ENCODE measurements at places on chromosomes 12 and 14.

DNA sequence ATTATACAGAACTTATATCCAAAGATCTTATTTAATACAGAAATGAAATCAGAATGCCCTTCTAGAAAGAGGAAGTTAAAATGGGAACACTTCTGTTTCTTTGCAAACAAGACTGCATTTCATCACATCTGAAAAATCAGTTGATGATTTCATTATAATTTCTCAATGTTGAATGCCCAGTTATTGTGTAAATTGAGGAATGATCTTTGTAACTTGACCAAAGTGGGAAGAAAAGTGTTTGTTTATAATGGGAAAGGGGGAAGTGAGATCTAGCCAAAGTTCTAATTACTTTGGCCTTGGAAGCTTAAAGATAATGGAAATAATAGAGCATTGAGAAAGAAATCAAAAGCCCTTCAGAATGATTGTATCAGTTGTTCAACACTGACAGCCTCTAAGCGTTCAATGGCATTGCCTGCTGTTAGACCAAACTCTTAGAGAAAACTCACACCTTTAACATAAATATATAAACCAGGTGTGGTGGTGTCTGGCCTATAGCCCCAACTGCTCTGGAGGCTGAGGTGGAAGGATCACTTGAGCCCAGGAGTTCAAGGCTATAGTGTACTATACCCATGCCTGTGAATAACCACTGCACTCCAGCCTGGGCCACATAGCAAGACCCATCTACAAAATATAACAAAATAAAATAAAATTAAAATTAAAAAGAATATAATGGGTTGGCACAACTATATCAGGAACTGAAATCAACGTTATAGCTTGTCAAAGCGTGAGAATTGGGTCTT, 9.9 kb upstream of the LYZ start:
- DNase-seq, result no peak

DNA sequence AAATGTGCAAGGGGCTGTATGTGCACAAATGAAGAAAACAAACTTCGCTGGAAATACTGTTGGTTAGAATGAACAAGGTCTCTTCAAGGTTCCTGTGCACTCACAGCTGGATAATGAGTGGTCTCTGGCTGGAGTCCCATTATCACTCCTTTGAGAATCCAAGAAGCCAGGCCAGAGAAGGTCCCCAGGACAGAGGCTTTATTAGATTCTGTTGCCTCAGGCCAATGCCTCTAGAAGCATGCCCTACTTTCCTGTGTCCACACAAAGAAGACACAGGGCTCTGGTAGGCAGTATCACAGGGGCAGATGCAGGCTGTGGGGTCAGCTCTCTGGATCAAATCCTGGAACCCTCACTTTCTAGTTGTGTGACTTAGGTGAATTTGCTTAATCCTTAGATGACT, 384.7 kb downstream of the GRIN2B start:
- no peak for DNase-seq

DNA sequence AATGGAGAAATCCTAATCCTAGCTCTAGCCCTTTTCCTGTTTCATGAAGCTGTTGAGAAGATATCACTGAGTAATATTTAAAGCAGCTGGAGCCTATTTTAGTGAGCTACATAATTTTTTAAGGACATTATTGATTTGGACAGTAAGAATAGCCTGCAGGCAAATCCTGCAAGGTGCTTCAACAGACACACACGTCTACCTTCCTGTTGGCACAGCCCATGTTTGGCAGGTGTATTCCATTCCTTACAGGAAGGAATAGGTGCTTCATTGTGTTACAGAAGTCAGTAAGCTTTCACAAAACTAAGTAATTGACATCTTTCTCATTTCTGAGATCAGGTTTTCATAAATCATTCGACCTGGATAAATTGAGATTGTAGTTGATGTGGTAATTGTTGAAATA, 50.6 kb downstream of the FOXA1 start:
- no peak for DNase-seq

- DNase-seq, result no peak
Observed at GRCh38 chr12:27650011-27650410, 46.2 kb upstream of the REP15 start.

- no peak for DNase-seq
Observed at GRCh38 chr14:104341532-104342434, 203.4 kb downstream of the KIF26A start.

GRCh38 chr12:100156731-100157426, 14.2 kb upstream of the BLTP3B start:
- DNase-seq, result no peak

- DNase-seq, result peak; percentile 82
Observed at GRCh38 chr14:24195186-24196070, at the start of gene TM9SF1. TSS of gene TM9SF1 (minus strand) at chr14:24195441. CDS start at chr14:24195019, 422 bp downstream.
